ENCODE measurements at places on chromosomes 3 and 15. TPM values are rescaled to one million over a fixed set of nuclear protein-coding genes. Genes with fewer than 3 reads are reported as not detected.

The ECE2 gene
- not detected for total RNA-seq

The FBXW12 gene
- not detected for total RNA-seq

The GOLGA6L22 gene
- total RNA-seq, result not detected

The DNAJC17 gene
- 31.2 TPM for total RNA-seq

The CLDN16 gene
- total RNA-seq, result not detected

The MEGF11 gene
- not detected for total RNA-seq

The DET1 gene
- total RNA-seq, result 6.0 TPM

The CD200R1 gene
- not detected for total RNA-seq

The MESP1 gene
- total RNA-seq, result 1.1 TPM

The SLC2A2 gene
- 0.18 TPM for total RNA-seq

The CRYGS gene
- total RNA-seq, result 1.6 TPM

The SPINT1 gene
- 4.5 TPM for total RNA-seq

The ZNF80 gene
- not detected for total RNA-seq

The ZDHHC19 gene
- total RNA-seq, result 5.5 TPM

The TSEN2 gene
- 39.9 TPM for total RNA-seq

The ZKSCAN7 gene
- total RNA-seq, result 0.07 TPM

The C3orf85 gene
- total RNA-seq, result not detected

The GPR87 gene
- not detected for total RNA-seq

The INSYN1 gene
- total RNA-seq, result not detected

The SI gene
- total RNA-seq, result not detected

The IL17RD gene
- total RNA-seq, result 0.25 TPM

The CLEC3B gene
- total RNA-seq, result not detected

The MUSTN1 gene
- total RNA-seq, result 0.78 TPM

The SCG5 gene
- 0.33 TPM for total RNA-seq

The CP gene
- total RNA-seq, result 0.75 TPM

The CNTN4 gene
- not detected for total RNA-seq

The GDPGP1 gene
- 6.1 TPM for total RNA-seq

The CPNE9 gene
- not detected for total RNA-seq

The EPHB3 gene
- not detected for total RNA-seq

The VGLL3 gene
- total RNA-seq, result 0.09 TPM

The LMAN1L gene
- not detected for total RNA-seq

The CPEB1 gene
- total RNA-seq, result 13.7 TPM

The IL5RA gene
- not detected for total RNA-seq

The SPRED1 gene
- 15.1 TPM for total RNA-seq

The STXBP5L gene
- total RNA-seq, result not detected

The RFC4 gene
- total RNA-seq, result 109 TPM

The CCDC39 gene
- total RNA-seq, result not detected

The GOLGA6L7 gene
- 0.11 TPM for total RNA-seq

The WDR5B gene
- 3.0 TPM for total RNA-seq

The HCN4 gene
- total RNA-seq, result not detected

The MED12L gene
- not detected for total RNA-seq

The CHRFAM7A gene
- not detected for total RNA-seq

The SERPINI1 gene
- total RNA-seq, result 2.8 TPM

The P2RY14 gene
- not detected for total RNA-seq

The CTNNB1 gene
- total RNA-seq, result 158 TPM

The CASR gene
- not detected for total RNA-seq

The GAP43 gene
- 0.11 TPM for total RNA-seq

The OIP5 gene
- 35.7 TPM for total RNA-seq

The RTP3 gene
- total RNA-seq, result not detected
